Endothelial cell of coronary artery (primary cell): ENCODE measurements at places on chromosomes 3 and 15. TPM values are rescaled to one million over a fixed set of nuclear protein-coding genes. Genes with fewer than 3 reads are reported as not detected.

Gene CDHR4
- total RNA-seq = not detected in 2 replicates

Gene XYLB
- 3.2 and 3.5 TPM in 2 replicates for total RNA-seq

Gene TRPC1
- 8.5 and 18.6 TPM in 2 replicates for total RNA-seq

Gene CP
- total RNA-seq = 0.28 TPM in 1 of 2 replicates, not detected in the other

Gene EXOG
- 12.3 and 12.9 TPM in 2 replicates for total RNA-seq

Gene EIF4G1
- 359 and 457 TPM in 2 replicates for total RNA-seq

Gene NUP210
- total RNA-seq = 0.18 and 0.28 TPM in 2 replicates

Gene ZIC1
- total RNA-seq = not detected in 2 replicates

Gene NANOGP8
- total RNA-seq = not detected in 2 replicates

Gene SLC28A2
- total RNA-seq = not detected in 2 replicates

Gene HIGD2B
- not detected in 2 replicates for total RNA-seq

Gene LYZL4
- total RNA-seq = 0.18 TPM in 1 of 2 replicates, not detected in the other

Gene GOLGA8M
- 0.09 and 0.94 TPM in 2 replicates for total RNA-seq

Gene TMEM108
- total RNA-seq = 0.09 and 0.38 TPM in 2 replicates

Gene NPAP1
- total RNA-seq = not detected in 2 replicates

Gene TMCO5A
- not detected in 2 replicates for total RNA-seq

Gene PRR23A
- total RNA-seq = not detected in 2 replicates

Gene CKMT1A
- not detected in 2 replicates for total RNA-seq

Gene SAXO2
- 0.19 and 0.36 TPM in 2 replicates for total RNA-seq

Gene C3orf85
- total RNA-seq = not detected in 2 replicates

Gene P2RY12
- not detected in 2 replicates for total RNA-seq

Gene STAB1
- total RNA-seq = 218 and 278 TPM in 2 replicates

Gene LRRC31
- total RNA-seq = not detected in 2 replicates

Gene C3orf22
- not detected in 2 replicates for total RNA-seq

Gene CRYGS
- total RNA-seq = 0.99 and 2.2 TPM in 2 replicates

Gene WDR93
- under 0.01 TPM in 2 replicates for total RNA-seq

Gene CYP1A2
- not detected in 2 replicates for total RNA-seq

Gene SSUH2
- total RNA-seq = under 0.01 TPM in 1 of 2 replicates, not detected in the other

Gene RNU5B-1
- not detected in 2 replicates for total RNA-seq

Gene SLC7A14
- 1.6 and 11.0 TPM in 2 replicates for total RNA-seq

Gene STX19
- 0.09 TPM in 1 of 2 replicates, not detected in the other for total RNA-seq

Gene SNX4
- total RNA-seq = 37.4 and 45.4 TPM in 2 replicates

Gene MYLK
- 15.1 and 30.8 TPM in 2 replicates for total RNA-seq

Gene GOLGA8J
- total RNA-seq = 0.09 TPM in 1 of 2 replicates, not detected in the other

Gene CYP8B1
- total RNA-seq = not detected in 2 replicates

Gene COL6A5
- not detected in 2 replicates for total RNA-seq

Gene TICRR
- 2.3 and 2.6 TPM in 2 replicates for total RNA-seq

Gene BCL2A1
- 0.19 and 2.3 TPM in 2 replicates for total RNA-seq

Gene SLC6A11
- not detected in 2 replicates for total RNA-seq

Gene PLCB2
- total RNA-seq = 1.7 and 2.0 TPM in 2 replicates

Gene FBXL22
- under 0.01 TPM in 2 replicates for total RNA-seq

Gene SNTN
- total RNA-seq = not detected in 2 replicates

Gene NOX5
- under 0.01 TPM in 1 of 2 replicates, not detected in the other for total RNA-seq

Gene CTDSPL
- total RNA-seq = 22.4 and 29.7 TPM in 2 replicates

Gene RETNLB
- total RNA-seq = not detected in 2 replicates

Gene HDDC3
- total RNA-seq = 12.6 and 12.7 TPM in 2 replicates

Gene SETD2
- 24.5 and 44.2 TPM in 2 replicates for total RNA-seq

Gene ZNF660
- 0.63 and 1.8 TPM in 2 replicates for total RNA-seq

Gene SLC6A6
- total RNA-seq = 21.6 and 24.2 TPM in 2 replicates

Gene ARNT2
- 0.09 TPM in 2 replicates for total RNA-seq

Gene ABI3BP
- total RNA-seq = 9.2 and 17.2 TPM in 2 replicates

Gene LNP1
- 0.94 and 0.99 TPM in 2 replicates for total RNA-seq

Gene GOLGA6L7
- total RNA-seq = not detected in 2 replicates

Gene IMPG2
- total RNA-seq = 0.47 and 0.54 TPM in 2 replicates

Gene CHRM5
- under 0.01 TPM in 1 of 2 replicates, not detected in the other for total RNA-seq

Gene CPN2
- not detected in 2 replicates for total RNA-seq

Gene SHC4
- 0.09 and 0.54 TPM in 2 replicates for total RNA-seq
